Cardiac septum (tissue), 1 donor: ENCODE measurements at places on chromosomes 6 and 20. TPM values are rescaled to one million over a fixed set of nuclear protein-coding genes. Genes with fewer than 3 reads are reported as not detected.

The POM121L2 gene
- not detected for total RNA-seq

The RIOK1 gene
- 11.9 TPM for total RNA-seq

The MAP7 gene
- total RNA-seq = 1.5 TPM

The FAM83C gene
- not detected for total RNA-seq

The OPRM1 gene
- total RNA-seq = not detected

The ENPP1 gene
- 3.3 TPM for total RNA-seq

The CD109 gene
- 6.3 TPM for total RNA-seq

The APOBEC2 gene
- total RNA-seq = 174 TPM

The SNRPB2 gene
- 27.7 TPM for total RNA-seq

The FNDC1 gene
- total RNA-seq = 1.9 TPM

The ERVFRD-1 gene
- not detected for total RNA-seq

The SLC16A10 gene
- total RNA-seq = 5.0 TPM

The PLA2G7 gene
- total RNA-seq = 0.46 TPM

DNA sequence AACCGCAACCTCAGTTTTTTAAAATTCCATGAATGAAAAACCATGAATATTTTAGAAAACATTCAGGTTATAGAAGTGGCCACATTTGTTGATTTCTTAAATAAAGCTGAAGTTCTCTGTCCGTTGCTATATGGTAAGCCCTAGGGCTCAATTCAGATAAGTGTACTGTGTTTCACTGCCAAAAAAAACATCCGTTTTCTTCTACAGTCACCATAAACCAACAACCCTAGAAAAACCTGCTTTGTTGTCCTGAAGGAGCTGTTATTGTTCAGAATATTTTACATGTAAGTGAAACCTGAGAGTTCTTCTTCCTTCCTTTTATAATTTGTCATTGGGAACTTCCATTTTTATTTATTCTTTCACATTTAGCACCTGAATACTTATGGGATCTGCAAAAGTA, 274.1 kb downstream of the TFAP2A start:
- DNase-seq = no peak

GRCh38 chr20:7195704-7196103, 428.2 kb downstream of the BMP2 start:
- no peak for DNase-seq

DNA sequence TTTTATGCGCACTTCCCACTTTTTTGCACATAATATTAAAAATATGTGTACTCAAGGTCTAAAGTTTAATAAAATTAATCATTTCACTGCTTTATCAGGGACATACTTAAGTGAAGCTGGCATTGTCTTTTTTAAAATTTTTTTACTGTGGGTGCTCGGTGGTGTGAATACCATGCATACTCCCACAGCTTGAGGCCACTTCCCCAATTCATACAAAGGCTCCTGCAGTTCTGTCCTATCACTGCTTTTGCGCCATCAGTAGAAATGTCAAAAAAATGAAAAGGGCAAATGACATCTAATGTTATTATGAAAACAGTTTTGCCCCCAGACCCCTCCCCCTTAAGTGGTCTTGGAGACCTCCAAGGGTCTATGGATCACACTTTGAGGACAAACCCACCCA, 464.1 kb upstream of the ARID1B start:
- DNase-seq = no peak

- no peak for DNase-seq
Observed at GRCh38 chr6:31070711-31071197, 41.6 kb downstream of the C6orf15 start.

DNA sequence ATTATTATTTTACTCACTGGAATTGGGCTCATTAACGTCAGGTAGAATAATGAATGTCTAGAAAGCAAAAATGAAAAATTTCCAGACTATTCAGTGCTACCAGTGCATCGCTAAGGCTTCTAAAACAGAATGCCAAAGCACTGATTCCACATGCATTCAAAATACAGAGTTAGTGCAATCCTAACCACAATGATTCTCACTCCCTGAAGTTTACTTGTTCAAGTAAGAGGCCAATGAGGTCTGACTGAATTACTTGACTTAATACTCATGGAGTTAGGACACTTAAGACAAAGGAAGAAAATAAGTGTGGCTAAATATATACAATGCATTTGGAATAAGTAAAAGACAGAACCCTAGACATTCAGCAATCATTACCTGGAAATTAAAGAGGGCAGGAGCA, 220.5 kb downstream of the PKHD1 start:
- DNase-seq = no peak

- no peak for DNase-seq
Observed at GRCh38 chr20:39676857-39677391, 714.8 kb downstream of the DHX35 start.

DNA sequence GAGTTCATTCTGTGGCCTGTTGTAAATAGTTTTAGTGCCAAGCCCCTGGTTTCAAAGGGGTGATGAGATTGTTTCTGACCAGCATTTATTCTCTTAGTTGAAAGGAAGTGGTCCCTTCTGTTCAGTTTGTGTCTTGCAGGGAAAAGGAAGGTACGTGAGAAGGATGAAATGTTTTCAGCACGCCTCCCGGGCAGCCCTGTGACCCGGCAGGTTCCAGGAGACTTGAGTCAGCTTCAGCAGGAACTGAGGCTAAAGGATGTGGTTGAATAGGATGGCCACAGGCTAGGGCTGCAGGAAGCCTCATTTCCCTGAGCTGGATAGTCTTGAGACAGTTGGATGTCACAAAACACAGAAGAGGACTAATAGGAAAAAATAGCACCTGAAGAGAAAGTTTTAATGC, 132.4 kb upstream of the SYNDIG1 start:
- DNase-seq = no peak

- DNase-seq = no peak
Observed at GRCh38 chr6:55888917-55889316, 13.5 kb upstream of the BMP5 start.

GRCh38 chr6:27836783-27837624, 75.2 kb downstream of the OR2B2 start:
- DNase-seq = peak; percentile 77

GRCh38 chr6:5481033-5481432, 219.7 kb downstream of the FARS2 start:
- DNase-seq = no peak

DNA sequence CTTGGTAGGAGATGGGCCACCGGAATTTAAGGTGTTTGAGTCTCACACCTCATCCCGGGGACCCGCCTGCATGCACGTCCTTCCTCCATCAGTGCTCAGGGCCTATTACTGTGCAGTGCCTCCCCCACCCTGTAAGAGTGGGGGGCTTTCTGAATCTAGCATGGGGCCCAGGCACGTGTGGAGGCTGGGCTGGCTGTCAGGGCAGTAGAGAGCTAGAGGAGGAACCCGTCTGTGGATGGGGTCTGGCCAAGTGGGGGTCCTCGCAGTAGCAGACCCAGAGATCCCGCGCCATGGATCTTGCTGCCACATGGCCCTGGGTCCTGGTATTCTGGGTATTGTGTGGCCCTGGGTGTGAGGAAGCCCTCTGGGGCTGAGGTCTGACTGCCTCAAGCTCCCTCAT, 42.9 kb downstream of the SRC start:
- no peak for DNase-seq

GRCh38 chr20:208942-209566, 18.0 kb upstream of the DEFB129 start:
- DNase-seq = no peak

GRCh38 chr6:159805440-159806020, 5.5 kb downstream of the PNLDC1 start:
- no peak for DNase-seq

DNA sequence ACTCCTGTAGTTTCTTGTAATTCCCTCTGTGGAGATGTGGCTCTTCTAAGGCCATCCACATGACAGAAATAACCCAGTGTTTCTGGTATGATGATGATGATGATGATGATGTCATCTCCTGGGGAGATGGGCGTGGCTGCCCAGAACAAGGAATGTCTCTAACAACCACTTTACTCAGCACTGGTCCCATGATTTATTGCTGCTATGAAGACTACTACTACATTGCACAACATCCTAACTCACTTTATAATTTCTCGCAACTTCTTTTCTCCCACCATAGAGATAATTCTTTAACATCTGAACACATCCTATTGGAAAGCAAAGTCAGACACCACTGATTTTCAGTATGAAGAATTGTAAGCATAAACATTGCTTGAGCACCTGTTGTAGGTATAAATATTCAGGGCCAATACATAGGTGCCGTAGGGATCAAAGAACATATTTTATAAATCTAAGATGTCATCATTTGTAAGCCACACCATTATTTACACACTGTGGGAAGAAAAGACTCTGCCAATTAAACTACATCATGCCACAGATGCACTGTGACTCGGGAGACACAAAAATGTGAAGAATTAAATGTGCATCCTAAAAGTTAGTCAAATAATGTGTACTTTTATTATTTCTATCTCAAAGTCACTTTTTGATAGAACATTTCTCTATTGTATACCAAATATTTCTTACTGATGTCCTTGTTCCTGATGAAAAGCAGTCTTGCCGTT, 6.4 kb downstream of the TPMT start:
- DNase-seq = no peak

DNA sequence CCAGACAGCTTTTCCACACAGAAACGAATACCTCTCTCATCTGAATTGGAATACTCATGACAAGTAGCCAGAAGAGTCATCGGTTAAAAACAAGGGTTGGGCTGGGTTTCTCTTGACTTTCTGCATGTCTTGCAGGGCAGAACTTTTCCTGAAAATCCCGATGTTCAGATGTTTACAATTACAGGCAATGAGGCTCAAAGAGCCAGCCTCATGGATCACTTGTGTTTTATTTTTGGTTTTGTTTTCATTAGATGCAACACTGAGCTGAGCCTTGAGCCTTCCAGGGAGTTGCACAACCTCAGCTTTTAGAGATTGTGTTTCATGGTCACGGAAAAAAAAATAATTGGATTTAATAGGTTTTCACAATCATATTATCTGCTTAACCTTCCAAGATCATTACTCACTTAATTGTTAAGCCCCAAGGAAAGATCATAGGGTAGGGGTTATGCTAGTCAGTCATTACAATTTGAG, 288.1 kb upstream of the PRDM1 start:
- DNase-seq = no peak

DNA sequence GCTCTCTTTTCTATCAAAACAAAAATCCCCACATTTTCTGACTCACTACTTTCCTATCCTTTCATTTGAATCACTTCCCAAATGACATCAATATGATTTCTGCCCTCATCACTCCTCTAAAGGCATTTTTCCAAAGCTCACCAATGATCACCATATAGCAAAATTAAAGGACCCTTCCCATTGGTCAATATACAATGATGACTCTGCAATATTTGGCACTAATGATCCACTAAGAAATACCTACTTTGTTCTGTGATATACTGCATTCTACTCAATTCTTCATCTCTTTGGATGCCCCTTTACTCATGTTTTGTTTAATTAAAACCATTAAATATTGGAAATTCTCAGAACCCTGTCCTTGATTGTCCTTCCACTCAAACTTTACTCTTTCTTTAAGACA, 200.3 kb upstream of the PTCHD4 start:
- DNase-seq = no peak

GRCh38 chr20:48916699-48917098, 4.8 kb upstream of the ARFGEF2 start:
- no peak for DNase-seq
